ENCODE measurements at places on chromosomes 5 and 9.

DNA sequence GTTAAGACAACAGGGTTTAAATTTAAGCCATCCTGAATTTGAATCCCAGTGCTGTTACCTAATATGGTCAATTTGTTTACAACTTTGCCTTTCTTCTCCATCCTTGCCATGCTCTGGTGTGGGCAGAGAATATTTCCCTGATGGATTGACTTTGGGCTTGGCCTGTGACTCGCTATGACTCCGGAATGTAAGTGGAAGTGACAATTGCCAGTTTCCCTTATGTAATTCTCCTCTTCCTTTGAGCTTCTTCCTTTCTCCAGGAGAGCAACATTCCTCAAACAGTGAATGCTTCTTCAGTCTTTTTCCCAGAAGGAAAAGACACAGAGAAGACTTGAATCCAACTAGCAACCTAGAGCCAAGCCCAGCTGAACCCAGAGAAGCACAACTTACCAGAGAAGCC lies 159.1 kb downstream of the LURAP1L start:
- DNase-seq = no peak

GRCh38 chr5:20157089-20157488 lies 169.1 kb upstream of the CDH18 start:
- no peak for DNase-seq

DNA sequence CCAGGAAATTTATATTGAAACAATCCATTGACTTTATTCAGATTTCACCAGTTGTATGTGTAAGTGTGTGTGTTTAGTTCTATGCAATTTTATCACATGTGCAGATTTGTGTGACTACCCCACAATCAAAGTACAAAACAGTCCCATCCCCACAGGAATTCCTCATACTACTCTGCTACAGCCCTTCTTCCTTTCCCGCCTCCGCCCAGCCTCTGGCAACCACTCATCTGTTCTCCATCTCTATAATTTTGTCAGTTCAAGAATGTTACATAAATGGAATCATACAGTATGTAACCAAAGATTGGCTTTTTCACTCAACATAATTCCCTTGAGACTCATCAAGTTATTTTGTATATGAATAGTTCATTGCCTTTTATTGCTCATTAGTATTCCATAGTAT lies 289.1 kb downstream of the GADD45G start:
- DNase-seq = no peak

DNA sequence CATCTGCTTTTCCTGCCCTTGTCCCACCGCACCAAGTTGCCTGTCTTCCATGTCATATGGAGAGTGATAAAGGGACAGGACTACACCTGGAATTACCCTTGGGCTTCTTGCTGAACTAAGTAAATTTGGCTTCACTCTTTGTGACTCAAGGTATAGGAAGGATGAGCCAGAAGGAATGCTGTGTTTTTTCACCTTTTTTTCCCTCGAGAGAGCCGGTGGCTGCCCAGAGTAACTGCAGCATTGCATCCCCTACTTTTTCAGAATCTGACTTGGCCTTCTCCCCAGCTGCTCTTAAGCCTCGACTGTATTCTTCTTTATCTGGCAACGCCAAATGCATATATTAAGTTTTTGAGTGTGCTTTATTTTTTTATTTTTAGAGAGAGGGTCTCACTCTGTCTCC lies 38.4 kb downstream of the RCL1 start:
- DNase-seq = no peak

- no peak for DNase-seq
These were observed 440.4 kb upstream of the RIOK2 start for GRCh38 chr5:97623441-97623840.

DNA sequence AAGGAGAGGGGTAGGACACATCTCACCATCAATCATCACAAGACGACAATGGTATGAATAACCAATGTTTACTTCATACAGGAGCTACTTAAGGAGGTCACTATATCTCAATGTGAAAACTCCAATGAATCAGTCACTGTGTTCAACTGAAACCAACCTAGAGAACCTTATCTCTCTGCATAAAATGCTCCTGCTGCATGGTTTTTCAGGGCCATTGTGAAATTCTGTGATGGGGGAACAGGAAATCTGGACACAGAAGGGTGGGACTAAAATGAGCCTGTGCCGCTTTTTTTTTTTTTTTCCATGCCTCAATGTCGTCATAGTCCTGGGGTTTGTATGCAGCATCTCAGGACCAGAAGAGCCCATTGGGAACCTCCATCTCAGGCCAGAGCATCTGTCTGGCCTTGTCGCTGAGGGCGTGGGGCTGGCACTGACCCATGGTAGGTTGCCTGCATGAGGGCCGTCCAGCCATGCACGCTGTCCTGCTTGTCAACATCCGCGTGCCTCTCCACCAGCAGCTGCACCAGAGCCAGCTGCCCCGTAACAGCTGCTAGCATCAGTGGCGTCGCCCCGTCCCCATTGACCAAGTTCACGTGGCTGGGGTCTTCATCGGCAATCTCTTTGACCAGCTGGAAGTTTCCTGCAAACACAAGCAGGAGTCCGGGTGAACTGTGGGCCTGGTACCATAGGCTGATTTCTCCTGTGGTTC lies 12.7 kb downstream of the ANKS6 start:
- DNase-seq = no peak

- peak; percentile 53 for DNase-seq
These were observed 63.0 kb upstream of the CTSL start for GRCh38 chr9:87662808-87663528.

GRCh38 chr5:37771731-37772130 lies 68.1 kb downstream of the GDNF start:
- no peak for DNase-seq

GRCh38 chr9:11931751-11932150 lies 761.4 kb upstream of the TYRP1 start:
- DNase-seq = no peak

GRCh38 chr5:157273131-157273556 lies 7.2 kb downstream of the CYFIP2 start:
- no peak for DNase-seq

DNA sequence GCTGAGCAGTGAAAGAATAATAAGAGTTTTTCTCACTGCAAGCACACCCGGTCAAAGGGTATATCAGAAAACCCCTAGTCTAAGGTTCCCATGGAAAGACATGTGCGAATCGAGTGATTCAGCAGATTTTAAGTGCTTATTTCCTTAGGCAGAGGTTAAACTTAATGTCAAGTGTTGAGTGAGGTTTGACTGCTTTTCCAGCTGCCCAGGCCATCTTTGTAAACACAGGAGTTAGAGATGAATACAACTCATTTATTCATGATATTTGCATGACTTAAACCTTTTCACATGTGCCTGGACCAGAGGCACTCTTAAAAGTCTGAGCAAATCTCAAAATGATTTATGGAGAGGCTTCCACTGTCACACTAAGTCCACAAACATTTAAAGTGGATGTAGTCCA lies 137.8 kb upstream of the RGMB start:
- no peak for DNase-seq

- no peak for DNase-seq
These were observed 343.0 kb downstream of the GLIS3 start for GRCh38 chr9:3956899-3957298.

- no peak for DNase-seq
These were observed 75.0 kb upstream of the RUSC2 start for GRCh38 chr9:35414889-35415288.

GRCh38 chr9:69297300-69297980 lies 27.6 kb upstream of the ENTREP1 start:
- no peak for DNase-seq

GRCh38 chr9:68775003-68775730 lies 70.1 kb downstream of the PIP5K1B start:
- DNase-seq = no peak

DNA sequence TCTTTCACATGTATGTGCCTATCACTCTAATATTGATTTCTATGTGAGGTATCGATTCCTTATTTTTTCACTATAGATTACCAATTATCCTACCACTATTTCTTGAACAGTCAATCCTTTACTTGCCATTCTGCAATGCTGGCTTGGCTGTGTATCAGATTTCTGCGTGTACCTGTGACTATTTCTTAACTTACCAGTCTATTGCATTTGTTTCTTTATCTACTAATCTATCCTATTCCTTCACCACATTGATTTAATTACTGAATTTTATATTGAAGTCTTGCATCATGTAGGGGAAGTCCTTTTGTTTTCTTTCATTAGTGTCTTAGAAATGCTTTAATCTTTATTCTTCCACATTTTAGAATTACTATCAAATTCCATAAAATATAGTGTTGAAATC lies 684.8 kb downstream of the LRRC70 start:
- no peak for DNase-seq

- DNase-seq = no peak
These were observed 177.3 kb upstream of the ADAMTSL1 start for GRCh38 chr9:18296702-18297055.

GRCh38 chr9:114731701-114732100 lies 49.7 kb upstream of the TEX48 start:
- no peak for DNase-seq

DNA sequence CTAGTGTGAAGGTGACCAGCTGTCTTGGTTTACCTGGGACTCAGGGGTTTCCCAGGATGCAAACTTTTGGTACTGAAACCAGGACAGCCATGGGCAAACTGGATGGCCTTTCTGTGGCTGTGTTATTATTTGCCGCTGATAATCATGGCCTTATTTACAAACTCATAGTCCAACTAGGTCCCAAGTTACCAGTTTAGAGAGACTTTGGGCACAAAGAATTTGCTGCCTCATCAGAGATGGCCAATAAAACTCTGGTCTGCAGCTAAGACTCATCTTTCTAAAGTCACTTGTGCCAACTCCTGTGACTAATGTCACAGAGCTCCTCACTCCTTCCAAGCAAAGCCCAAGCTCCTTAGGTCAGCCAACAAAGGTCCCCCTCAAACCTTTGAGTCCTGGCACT lies 47.5 kb upstream of the PLPP6 start:
- no peak for DNase-seq

- DNase-seq = no peak
These were observed 141.4 kb upstream of the PUM3 start for GRCh38 chr9:2985343-2985742.

GRCh38 chr9:32550150-32550561 lies 2.0 kb upstream of the SMIM27 start:
- DNase-seq = no peak

DNA sequence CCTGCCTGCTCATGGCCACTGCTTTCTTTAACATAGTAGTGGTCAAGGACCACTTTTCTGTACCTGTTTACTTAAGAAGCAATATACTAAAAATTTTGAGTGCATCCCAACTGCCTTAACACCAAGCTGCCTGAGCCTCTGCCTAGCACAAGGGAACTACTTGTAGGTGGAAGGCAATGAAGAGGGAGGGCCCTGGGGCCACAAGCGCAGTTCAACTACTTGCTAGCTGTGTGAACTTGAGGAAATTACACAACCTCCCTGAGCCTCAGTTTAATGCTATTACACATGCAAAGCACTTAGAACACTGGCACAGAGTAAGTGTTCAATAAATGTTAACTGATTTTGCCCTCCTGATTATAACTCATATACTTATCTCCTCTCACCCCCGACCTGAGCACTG lies 6.3 kb downstream of the ARL15 start:
- DNase-seq = no peak

- DNase-seq = no peak
These were observed 11.3 kb upstream of the SKP1 start for GRCh38 chr5:134188092-134188491.

- DNase-seq = no peak
These were observed 404.5 kb downstream of the YTHDC2 start for GRCh38 chr5:113917997-113918396.

GRCh38 chr5:10507575-10508096 lies 56.2 kb upstream of the ANKRD33B start:
- DNase-seq = no peak

GRCh38 chr5:149344151-149344550 lies 1.1 kb upstream of the GRPEL2 start:
- no peak for DNase-seq

DNA sequence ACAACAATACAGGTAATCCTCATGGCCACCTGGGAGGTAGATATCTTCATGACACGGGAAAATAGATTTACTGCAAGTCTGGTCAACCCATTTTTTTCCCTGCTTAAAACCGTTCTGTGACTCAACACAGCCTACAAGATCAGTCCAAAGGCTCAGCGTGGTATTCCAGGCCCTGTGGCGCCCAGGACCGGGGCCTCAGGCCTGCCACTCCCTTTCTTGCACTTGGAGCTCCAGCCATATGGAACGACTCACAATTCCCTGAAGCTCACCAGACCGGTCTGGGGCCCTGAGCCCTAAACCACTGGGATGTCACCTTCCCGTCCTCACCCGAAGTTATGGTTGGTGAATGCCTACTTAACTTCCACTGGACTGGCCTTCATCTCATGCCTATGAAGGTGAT lies 6.5 kb upstream of the MLANA start:
- no peak for DNase-seq

- DNase-seq = no peak
These were observed 35.1 kb downstream of the ADRA1B start for GRCh38 chr5:159951387-159951786.

- no peak for DNase-seq
These were observed 39.2 kb downstream of the ZNF366 start for GRCh38 chr5:72468024-72468423.

- no peak for DNase-seq
These were observed at the start of gene AIF1L for GRCh38 chr9:131096269-131097125. Gene AIF1L, plus strand, starts transcription at chr9:131096531. Its CDS starts 99 bp downstream, at chr9:131096630.

- no peak for DNase-seq
These were observed 15.1 kb downstream of the ZFAND5 start for GRCh38 chr9:72349911-72350310.

DNA sequence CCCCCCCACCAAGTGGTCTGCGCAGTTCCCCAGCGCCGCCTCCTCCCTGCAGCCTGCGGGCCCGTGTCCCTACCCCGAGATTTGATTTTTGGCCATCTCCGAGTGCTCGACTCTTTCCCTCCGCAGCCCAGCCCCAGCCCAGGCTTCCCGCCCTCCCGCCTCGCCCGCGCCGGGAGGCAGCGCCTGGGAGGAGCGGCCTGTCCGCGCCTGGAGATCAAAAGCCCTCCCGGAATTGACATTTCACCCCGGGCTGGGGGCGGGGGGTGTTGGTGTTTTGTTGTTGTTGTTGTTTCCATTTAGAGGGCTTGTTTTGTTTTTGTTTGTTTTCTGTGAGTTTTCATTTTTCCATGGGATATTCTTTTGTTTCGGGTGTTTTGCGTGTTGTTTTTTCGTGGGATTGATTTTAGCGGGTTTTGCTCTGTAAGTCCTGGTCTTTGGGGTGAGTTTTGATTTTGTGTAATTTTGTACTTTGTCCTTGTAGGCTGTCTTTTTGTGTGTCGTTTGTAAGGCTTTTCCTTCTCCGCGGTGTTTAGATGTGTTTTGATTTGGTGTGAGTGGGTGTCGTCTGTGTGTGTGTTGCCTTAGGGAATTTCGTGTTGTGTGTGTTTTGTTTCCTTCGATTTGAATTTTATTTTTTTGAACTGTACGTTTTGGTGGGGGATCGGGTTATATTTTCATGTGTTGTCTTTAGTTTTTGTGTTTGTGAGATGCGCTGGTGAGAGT lies 1.7 kb upstream of the PAX5 start:
- no peak for DNase-seq

DNA sequence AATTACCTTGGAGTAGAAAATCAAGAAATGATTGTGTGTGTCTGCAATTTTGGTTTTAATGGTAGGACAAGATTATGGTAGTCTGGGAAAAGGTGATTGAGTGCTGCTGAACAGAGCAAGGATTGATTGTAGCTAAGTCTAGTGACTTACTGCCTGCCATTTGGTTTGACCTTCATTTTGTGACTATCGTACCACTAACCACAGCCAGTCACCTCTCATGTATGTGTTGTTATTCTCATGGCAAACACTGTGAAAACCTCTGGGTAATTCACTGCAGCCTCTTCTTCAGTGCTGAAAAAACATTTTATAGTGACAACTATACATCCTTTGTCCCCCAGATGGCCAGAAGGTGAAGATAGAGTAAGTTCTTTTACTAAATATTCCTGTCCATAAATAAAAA lies 37.5 kb downstream of the CTNNA1 start:
- DNase-seq = no peak

Data from stimulated activated CD8-positive, alpha-beta memory T cell treated with anti-CD3 and anti-CD28 coated beads, Interleukin-15, amount 100 ng/mL, for 24 hours (primary cell).